A549 treated with RU486 at 1 μM for 4 hours (cell line): ENCODE measurements at places on chromosomes 1 and 21. TPM values are rescaled to one million over a fixed set of nuclear protein-coding genes. Genes with fewer than 3 reads are reported as not detected.

Gene AGL
- 1.5 to 3.6 TPM (median 3.5 TPM) in 5 replicates for total RNA-seq

Gene CAMK2N1
- total RNA-seq = 27.4 to 53.4 TPM (median 53.3 TPM) in 5 replicates

Gene ANGPTL1
- not detected in 5 replicates for total RNA-seq

Gene CCDC17
- 0.15 to 0.54 TPM (median 0.32 TPM) in 5 replicates for total RNA-seq

Gene SLAMF8
- total RNA-seq = not detected in 5 replicates

Gene PLA2G5
- total RNA-seq = not detected in 5 replicates

Gene RNU1-4
- total RNA-seq = 5.0 TPM in 1 of 5 replicates, not detected in the others

Gene VHLL
- total RNA-seq = not detected in 5 replicates

Gene PTCH2
- 0.14 to 0.30 TPM (median 0.20 TPM) in 5 replicates for total RNA-seq

Gene FMO3
- total RNA-seq = not detected in 5 replicates

Gene SLC1A7
- not detected in 5 replicates for total RNA-seq

Gene AKR7A2
- 34.4 to 54.8 TPM (median 52.5 TPM) in 5 replicates for total RNA-seq

Gene CD53
- not detected in 5 replicates for total RNA-seq

Gene PODN
- not detected in 5 replicates for total RNA-seq

Gene KRTAP19-1
- total RNA-seq = not detected in 5 replicates

Gene LCE2C
- not detected in 5 replicates for total RNA-seq

Gene H6PD
- total RNA-seq = 3.8 to 6.8 TPM (median 5.7 TPM) in 5 replicates

Gene GRIK3
- total RNA-seq = not detected in 5 replicates

Gene SH2D5
- total RNA-seq = 12.4 to 19.2 TPM (median 16.3 TPM) in 5 replicates

Gene TGFB2
- total RNA-seq = 22.2 to 28.2 TPM (median 23.6 TPM) in 5 replicates

Gene COL16A1
- 4.3 to 6.9 TPM (median 5.2 TPM) in 5 replicates for total RNA-seq

Gene THEM5
- not detected in 5 replicates for total RNA-seq

Gene ZNF683
- not detected in 5 replicates for total RNA-seq

Gene MMEL1
- not detected in 5 replicates for total RNA-seq

Gene TNFRSF25
- total RNA-seq = 1.8 to 4.0 TPM (median 2.4 TPM) in 5 replicates

Gene CELA2B
- total RNA-seq = not detected in 5 replicates

Gene MARK1
- total RNA-seq = 0.07 to 0.32 TPM (median 0.11 TPM) in 5 replicates

Gene CFHR5
- total RNA-seq = not detected in 5 replicates

Gene CHTOP
- total RNA-seq = 66.4 to 82.5 TPM (median 76.1 TPM) in 5 replicates

Gene LYPD8
- total RNA-seq = 0.15 to 0.22 TPM (median 0.21 TPM) in 4 of 5 replicates, not detected in the other

Gene SHISA4
- 11.4 to 20.1 TPM (median 17.0 TPM) in 5 replicates for total RNA-seq

Gene CD5L
- total RNA-seq = not detected in 5 replicates

Gene SLC35F3
- 4.1 to 5.3 TPM (median 5.1 TPM) in 5 replicates for total RNA-seq

Gene ZNF593
- 52.3 to 67.9 TPM (median 66.6 TPM) in 5 replicates for total RNA-seq

Gene ERG
- 0.21 TPM in 1 of 5 replicates, not detected in the others for total RNA-seq
